Muscle of leg (tissue), 16 donors: ENCODE measurements at places on chromosomes 2 and 18. TPM values are rescaled to one million over a fixed set of nuclear protein-coding genes. Genes with fewer than 3 reads are reported as not detected.

- no peak for DNase-seq
- H3K36me3 ChIP-seq: no peaks in the 10 kb centered on the region
- H3K27me3 ChIP-seq: no peaks in the 10 kb centered on the region
- no peaks in the 10 kb centered on the region for H3K4me1 ChIP-seq
- no peak overlapping the region for H3K4me3 ChIP-seq
- H3K27ac ChIP-seq: no peak overlapping the region
Observed at GRCh38 chr2:199356412-199356811, 101.3 kb downstream of the SATB2 start.

DNA sequence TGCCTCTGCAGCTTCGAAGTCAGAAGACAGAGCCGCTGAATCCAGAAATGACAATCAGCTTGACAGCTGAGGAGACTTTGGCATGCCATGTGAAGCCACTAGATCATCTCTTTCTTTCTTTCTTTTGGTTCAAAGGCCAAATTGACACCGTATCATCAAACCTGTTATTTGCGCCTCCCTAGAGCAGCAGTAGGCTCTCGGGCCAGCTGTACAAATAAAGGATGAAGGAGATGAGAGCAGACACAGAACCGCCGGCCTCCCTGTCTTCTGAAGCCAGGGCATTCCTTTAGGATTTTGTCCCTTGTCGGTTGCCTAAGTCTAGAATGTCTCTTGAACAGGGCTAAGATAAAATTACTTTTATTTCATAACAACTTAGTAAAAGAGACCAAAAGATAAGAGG lies 36.8 kb downstream of the COL4A4 start:
- H3K4me1 ChIP-seq: no peaks in the 10 kb centered on the region
- peaks cover 4% of the 10 kb centered on the region for H3K27me3 ChIP-seq
- DNase-seq: no peak
- no peak overlapping the region for H3K4me3 ChIP-seq
- no peak overlapping the region for H3K27ac ChIP-seq

DNA sequence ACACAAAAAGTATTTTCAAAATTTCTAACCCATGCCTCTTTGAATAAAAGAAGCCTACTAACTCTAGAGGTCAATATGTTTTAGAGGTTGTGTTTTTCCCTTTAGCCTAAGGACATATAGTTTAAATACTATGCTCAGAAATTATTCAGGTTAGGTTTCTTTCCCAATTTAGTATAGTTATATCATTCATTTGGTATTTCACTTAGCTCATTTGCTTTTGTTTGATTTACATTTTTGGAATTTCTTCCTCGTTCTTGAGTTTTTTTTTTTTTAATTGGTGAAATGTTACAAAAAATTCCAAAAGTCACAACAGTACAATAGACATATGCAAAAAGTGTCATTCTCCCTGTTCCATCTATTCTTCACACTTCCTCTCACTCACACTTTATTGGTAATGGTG lies 371.3 kb upstream of the TNP1 start:
- no peaks in the 10 kb centered on the region for H3K36me3 ChIP-seq
- peaks cover 2% of the 10 kb centered on the region for H3K4me1 ChIP-seq
- H3K4me3 ChIP-seq: no peak overlapping the region

DNA sequence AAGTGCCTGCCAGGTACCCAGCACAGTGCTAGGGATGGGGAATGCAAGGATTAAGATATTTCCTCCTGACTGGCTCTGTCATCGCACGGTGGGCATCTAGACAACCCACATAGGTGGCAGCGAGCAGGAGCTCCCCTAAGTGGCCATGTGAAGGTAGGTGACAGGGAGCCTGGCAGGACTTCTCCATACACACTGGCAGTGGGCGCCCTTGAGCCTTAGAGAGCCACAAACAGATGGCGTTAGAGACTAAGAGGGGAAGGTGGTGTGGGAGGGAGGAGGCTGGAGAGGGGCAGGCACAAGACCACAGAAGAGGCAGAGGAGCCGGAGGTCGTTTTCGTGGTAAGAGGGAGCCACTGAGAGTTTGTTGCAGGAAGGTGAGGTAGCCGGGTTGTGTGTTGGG lies 15.2 kb downstream of the PRELID3A start:
- peaks cover 23% of the 10 kb centered on the region for H3K36me3 ChIP-seq
- peaks cover 6% of the 10 kb centered on the region for H3K4me1 ChIP-seq
- no peak overlapping the region for H3K27ac ChIP-seq
- DNase-seq: no peak

DNA sequence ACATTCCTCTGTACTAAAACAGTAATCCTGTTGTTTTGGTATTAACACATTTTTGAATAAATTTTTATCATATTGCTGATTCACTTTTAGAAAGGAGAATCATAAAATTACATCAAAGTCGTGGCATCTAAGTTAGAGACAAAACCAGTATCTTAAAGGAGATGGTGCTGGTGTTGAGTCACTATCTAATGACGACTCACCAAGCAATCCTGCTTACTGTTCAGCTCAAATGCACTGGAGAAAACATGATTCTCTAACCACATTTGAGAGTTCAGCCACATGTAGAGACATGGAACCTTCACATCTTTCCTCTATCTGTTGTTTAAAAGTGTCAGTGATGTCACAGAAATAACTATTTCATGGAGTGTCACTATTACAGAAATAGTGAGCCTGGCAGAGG lies 473.8 kb downstream of the TGIF1 start:
- no peaks in the 10 kb centered on the region for H3K27me3 ChIP-seq
- no peak overlapping the region for H3K4me3 ChIP-seq
- H3K27ac ChIP-seq: no peak overlapping the region
- no peaks in the 10 kb centered on the region for H3K36me3 ChIP-seq
- no peak for DNase-seq

- peaks cover 29% of the 10 kb centered on the region for H3K4me1 ChIP-seq
- no peak overlapping the region for H3K27ac ChIP-seq
- no peak for DNase-seq
- no peak overlapping the region for H3K4me3 ChIP-seq
Observed at GRCh38 chr2:43161650-43162510, 64.5 kb downstream of the ZFP36L2 start.

GRCh38 chr2:29139152-29139551 lies 23.9 kb downstream of the CLIP4 start:
- no peak for DNase-seq
- no peak overlapping the region for H3K27ac ChIP-seq
- no peaks in the 10 kb centered on the region for H3K27me3 ChIP-seq
- H3K4me3 ChIP-seq: no peak overlapping the region
- no peaks in the 10 kb centered on the region for H3K4me1 ChIP-seq
- peaks cover 9% of the 10 kb centered on the region for H3K36me3 ChIP-seq

- peaks cover 19% of the 10 kb centered on the region for H3K4me1 ChIP-seq
- no peak overlapping the region for H3K27ac ChIP-seq
- peak; percentile 82 for DNase-seq
- H3K36me3 ChIP-seq: no peaks in the 10 kb centered on the region
Observed at GRCh38 chr18:582465-582864, 2.3 kb downstream of the CETN1 start.

GRCh38 chr2:1479346-1479745 lies 66.1 kb downstream of the TPO start:
- peaks cover 2% of the 10 kb centered on the region for H3K27me3 ChIP-seq
- no peak overlapping the region for H3K27ac ChIP-seq
- peak; percentile 7 for DNase-seq
- no peaks in the 10 kb centered on the region for H3K36me3 ChIP-seq

DNA sequence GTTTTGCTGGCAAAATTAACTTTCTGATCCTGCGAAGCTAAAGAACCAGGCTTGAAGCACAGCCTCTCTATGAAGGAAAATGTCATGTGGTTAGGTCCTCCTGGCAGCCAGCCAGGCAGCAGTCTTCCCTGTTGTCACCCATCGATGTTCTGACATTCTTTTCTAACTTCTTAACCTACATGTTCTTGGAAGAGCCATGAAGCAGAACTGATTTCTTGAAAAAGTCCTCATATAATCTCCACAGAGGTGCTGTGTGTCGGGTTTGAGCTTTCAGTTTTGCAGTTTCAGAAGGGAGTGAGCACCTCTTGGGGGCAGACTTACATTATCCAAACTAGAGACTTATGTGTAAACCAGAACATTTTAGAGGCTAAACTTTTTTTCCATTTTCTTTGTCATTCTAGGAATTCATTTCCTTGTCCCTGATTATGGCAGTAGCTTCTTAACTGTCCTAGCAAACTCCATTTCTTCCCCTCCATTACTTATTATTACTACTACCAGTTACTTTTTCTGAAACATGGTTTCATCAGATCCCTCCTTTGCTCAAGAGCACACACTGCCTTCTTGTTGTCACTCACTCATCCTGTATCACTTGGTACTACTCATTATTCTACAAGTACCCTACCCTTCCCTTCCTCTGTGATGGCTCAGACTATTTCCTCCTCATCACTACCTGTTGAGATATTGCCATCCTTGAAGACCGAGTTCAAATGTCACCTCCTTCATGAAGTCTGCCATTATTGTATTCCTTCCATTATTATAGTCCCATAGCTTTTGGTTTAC lies 31.1 kb downstream of the DOK1 start:
- peak; percentile 46 for DNase-seq
- no peak overlapping the region for H3K27ac ChIP-seq
- H3K4me1 ChIP-seq: peaks cover 2% of the 10 kb centered on the region
- H3K4me3 ChIP-seq: no peak overlapping the region

GRCh38 chr18:59929621-59930295 lies 30.0 kb downstream of the PMAIP1 start:
- no peak for DNase-seq
- H3K4me1 ChIP-seq: no peaks in the 10 kb centered on the region
- no peaks in the 10 kb centered on the region for H3K27me3 ChIP-seq

- no peak overlapping the region for H3K4me3 ChIP-seq
- H3K27me3 ChIP-seq: no peaks in the 10 kb centered on the region
- peak; percentile 56 for DNase-seq
- H3K4me1 ChIP-seq: peaks cover 8% of the 10 kb centered on the region
- no peak overlapping the region for H3K27ac ChIP-seq
Observed at GRCh38 chr18:48363175-48363574, 46.0 kb downstream of the ZBTB7C start.

DNA sequence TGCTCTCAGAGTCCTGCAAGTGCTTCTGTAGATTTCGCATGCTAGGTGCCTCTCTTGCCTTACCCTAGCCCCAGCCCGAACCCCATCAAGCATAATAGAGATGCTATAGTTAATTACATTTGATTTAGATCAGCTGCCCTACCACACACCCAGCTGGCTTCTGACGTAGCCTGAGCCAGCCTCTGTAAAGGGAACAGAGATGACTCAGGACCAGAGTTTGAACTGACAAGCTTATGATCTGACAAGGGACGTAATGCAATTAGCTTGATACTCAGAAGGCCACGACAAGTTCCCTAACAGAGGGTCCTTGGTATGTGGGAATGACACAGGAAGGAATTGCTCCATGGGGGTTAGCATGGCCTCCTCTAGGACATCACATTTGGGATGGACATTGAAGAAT lies 126.6 kb downstream of the LRATD1 start:
- no peaks in the 10 kb centered on the region for H3K27me3 ChIP-seq
- no peaks in the 10 kb centered on the region for H3K4me1 ChIP-seq
- no peaks in the 10 kb centered on the region for H3K36me3 ChIP-seq
- H3K4me3 ChIP-seq: no peak overlapping the region
- no peak overlapping the region for H3K27ac ChIP-seq

DNA sequence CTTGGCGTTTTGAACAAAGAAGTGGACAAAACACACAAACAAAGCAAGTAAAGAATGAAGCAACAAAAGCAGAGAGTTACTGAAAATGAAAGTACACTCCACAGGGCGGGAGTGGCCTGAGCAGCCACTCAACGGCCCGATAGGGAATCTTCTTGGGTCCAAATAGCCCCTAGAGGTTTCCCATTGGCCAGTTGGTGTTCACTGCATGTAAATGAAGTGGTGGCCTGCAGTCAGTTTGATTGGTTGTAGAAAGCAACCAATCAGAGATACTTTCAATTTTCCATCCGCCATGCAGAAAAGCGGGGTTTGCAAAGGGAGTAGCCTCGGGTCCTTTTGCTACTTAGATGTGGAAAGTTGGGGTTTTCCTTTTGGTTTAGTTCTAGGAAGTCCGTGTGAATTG lies 31.6 kb downstream of the CYBRD1 start:
- no peak overlapping the region for H3K4me3 ChIP-seq
- no peaks in the 10 kb centered on the region for H3K27me3 ChIP-seq
- no peak overlapping the region for H3K27ac ChIP-seq
- DNase-seq: no peak

DNA sequence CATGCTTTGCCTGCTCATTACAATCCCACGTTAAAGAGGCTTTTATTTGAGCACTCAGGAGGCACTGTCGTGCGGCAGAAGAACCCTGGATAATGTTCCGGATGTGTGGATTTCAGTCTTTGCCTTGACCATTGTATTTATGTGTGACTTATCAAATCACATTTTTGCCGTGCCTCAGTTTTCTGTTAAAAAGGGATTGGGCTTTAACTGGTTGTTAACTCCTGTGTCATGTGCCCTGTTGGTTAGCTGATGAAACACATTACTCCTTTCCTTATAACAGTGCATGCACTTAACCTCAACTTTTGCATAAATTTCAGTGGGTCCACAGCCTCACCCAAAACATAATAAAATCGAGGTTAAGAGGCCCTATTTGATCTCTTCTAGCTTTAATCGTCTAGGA lies 52.7 kb downstream of the NAB1 start:
- H3K27ac ChIP-seq: no peak overlapping the region
- no peak overlapping the region for H3K4me3 ChIP-seq
- H3K27me3 ChIP-seq: no peaks in the 10 kb centered on the region
- H3K4me1 ChIP-seq: no peaks in the 10 kb centered on the region

Gene SPATA3
- not detected for polyA plus RNA-seq

Gene ERBB4
- polyA plus RNA-seq: 7.9 TPM

Gene MERTK
- polyA plus RNA-seq: 4.6 TPM

Gene TAF4B
- polyA plus RNA-seq: 2.9 TPM

Gene SERPINB3
- polyA plus RNA-seq: not detected

Gene DQX1
- polyA plus RNA-seq: 0.98 TPM
